ENCODE measurements at places on chromosomes 3 and 15. TPM values are rescaled to one million over a fixed set of nuclear protein-coding genes. Genes with fewer than 3 reads are reported as not detected.

The TOPAZ1 gene
- polyA plus RNA-seq: not detected

DNA sequence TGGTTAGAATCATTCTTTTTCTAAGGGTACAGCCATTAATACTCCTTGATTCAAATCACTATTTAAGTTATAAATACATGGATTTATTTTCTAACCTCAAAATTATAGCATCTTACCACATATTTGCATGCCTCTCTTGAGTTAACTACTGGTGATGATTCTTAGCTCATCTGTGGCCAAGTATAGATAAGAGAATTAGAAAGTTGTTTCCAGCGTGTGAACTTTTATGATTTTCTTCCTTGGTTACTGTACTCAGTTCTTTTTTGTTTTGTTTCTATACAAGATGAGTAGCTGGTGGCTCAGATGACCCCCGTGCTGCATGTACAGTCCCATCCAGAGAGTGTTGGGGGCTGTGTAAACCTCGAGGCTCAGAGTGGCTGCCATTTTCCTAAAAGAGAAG, 124.6 kb downstream of the IGF1R start:
- no peak for DNase-seq

GRCh38 chr15:81030301-81030750, 29.6 kb downstream of the TLNRD1 start:
- no peak for DNase-seq

DNA sequence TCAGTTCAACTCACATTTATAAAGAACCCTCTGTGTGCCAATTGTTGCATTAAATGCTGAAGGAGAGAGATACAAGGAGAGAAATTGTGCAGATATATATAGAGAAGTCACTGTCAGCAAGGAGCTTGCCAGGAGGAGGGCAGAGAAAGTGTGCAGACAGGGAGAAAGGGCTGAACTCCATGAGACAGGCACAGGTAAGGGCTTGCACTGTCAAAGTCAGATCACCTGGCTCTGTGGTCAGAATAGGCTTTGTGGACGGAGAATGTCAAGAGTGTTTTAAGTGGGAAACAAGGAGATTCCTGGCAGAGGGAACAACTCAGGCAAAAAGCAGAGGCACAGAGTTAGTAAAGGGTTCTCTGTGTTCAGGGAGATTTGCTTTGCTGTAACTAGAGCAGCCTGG, 303.0 kb upstream of the TPRG1 start:
- DNase-seq: no peak

DNA sequence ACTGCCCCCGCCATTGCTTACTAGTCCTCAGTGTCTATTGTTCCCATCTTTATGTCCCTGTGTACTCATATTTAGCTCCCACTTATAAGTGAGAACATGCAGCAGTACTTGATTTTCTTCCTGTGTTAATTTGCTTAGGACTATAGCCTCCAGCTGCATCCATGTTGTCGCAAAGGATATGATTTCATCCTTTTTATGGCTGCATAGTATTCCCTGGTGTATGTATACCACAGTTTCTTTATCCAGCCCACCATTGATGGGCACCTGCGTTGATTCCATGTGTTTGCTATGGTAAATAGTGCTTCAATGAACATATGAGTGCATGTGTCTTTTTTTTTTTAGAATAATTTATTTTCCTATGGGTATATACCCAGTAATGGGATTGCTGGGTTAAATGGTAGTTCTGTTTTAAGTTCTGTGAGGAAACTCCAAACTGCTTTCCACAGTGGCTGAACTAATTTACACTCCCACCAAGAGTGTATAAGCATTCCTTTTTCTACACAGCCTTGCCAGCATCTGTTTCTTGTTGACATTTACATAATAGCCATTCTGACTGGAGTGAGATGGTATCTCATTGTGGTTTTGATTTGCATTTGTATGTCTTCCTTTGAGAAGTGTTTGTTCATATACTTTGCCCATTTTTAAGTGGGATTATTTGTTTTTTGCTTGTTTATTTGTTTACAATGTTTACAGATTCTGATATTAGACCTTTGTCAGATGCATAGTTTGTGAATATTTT, 53.7 kb downstream of the GALK2 start:
- DNase-seq: no peak

GRCh38 chr3:77373619-77374018, 333.7 kb downstream of the ROBO2 start:
- no peak for DNase-seq

DNA sequence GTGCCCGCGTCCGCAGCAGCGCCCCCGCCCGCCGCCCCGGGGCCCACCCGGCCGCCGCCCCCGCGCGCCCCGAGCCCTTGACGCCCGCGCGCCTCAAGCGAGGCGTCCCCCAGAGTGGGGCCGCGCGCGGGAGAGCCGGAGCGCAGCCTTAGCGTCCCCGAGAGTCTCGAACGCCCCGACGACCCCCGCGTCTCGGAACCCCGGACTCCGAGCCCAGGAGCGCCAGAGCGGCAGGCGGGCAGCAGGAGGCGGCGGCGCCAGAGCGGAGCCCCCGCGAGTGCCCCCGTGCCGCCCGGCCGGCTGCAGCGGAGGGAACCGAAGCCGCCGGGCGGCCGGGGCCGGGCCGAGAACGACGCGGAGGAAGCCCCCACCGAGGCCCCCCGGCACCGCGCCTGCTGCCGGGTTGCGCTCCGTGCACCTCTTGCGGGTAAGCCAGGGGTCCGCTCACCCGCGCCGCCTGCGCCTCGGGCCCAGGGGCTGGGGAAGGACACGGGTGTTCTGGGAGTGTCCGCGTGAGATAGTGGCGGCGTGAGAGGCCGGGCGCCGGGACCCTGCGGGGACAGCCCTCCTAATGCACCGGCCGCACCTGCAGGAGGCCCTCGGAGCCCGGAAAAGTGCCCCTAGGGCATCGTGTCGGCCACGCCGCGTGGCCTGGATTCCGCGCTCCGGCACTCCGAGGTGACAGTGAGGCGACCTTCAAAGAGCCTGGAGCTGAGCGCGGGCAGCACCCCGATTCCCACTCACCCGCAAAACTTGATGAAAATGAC, 52.0 kb upstream of the ULK4 start:
- DNase-seq: no peak

DNA sequence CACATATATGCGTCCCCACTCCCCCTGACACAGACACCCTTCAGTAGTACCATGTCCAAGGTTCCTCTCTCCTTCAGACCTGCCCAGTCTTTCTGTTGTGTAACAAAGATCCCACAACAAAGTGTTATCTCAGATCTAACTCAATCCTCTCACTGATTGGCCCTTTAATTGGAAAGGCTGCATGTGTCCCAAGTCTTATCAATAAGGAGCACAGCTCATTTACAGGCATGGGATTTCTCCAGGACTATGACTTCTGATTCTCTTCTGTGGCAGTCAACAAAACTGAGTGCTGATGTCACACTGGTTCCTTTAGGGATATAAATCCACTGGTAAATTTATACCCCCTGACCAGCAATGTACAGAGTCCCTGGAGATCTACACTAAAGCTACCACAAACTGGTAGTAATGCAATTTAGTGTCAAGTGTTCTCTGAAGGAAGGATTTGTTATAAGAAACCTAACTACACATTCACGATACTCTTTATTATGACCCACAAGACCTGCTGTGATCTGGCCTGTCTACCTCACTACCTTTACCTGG, 28.1 kb downstream of the CLK3 start:
- no peak for DNase-seq
